Stimulated activated naive B cell treated with anti-CD40 and anti-IgM and Interleukin-4, amounts not matched to agents 10 μg/mL and 1 μg/mL and 100 μg/mL, for 72 hours (primary cell): ENCODE measurements at places on chromosomes 12 and 14.

GRCh38 chr14:94946244-94946643, 176.3 kb upstream of the GSC start:
- no peak for DNase-seq

GRCh38 chr14:100691395-100692056, 35.2 kb upstream of the DLK1 start:
- DNase-seq: no peak

GRCh38 chr12:41437563-41437962, 249.4 kb downstream of the PDZRN4 start:
- no peak for DNase-seq

DNA sequence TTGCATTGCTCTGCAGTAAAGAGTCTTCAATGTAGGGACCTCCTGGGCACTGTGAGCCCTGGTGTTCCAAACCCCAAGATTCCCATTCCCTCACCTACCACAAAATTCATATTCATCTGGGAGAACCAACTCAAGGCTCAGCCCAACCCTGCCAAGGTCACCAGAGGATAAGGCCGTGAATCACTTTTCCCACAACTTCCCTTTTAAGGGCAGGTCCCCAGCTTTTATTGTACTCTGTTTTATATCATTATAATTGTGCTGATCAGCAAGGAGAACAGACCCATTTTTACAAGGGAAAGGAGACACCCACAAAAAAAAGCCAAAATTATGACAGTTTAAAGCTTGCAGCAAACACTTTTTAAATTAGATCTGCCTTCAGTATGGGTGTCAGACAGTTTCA, 363.0 kb upstream of the FKBP4 start:
- DNase-seq: no peak

DNA sequence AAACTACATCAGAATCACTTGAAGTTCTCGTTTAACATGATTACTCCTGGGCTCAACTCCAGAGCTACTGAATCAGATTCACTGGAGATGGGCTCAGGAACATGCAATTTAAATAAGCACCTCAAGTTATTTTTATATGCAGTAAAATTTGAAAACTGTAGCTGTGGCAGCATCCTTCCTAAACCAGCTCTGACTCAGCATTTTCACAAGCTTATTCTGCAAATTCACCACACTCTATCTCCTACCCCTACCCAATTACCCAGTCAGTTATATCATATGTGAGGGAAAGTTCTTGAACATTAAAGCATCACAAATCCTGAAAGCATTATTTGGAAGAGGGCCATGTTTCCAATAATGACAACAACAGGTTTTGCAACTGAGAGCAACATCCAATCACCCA, 24.2 kb upstream of the LRRC9 start:
- DNase-seq: no peak

DNA sequence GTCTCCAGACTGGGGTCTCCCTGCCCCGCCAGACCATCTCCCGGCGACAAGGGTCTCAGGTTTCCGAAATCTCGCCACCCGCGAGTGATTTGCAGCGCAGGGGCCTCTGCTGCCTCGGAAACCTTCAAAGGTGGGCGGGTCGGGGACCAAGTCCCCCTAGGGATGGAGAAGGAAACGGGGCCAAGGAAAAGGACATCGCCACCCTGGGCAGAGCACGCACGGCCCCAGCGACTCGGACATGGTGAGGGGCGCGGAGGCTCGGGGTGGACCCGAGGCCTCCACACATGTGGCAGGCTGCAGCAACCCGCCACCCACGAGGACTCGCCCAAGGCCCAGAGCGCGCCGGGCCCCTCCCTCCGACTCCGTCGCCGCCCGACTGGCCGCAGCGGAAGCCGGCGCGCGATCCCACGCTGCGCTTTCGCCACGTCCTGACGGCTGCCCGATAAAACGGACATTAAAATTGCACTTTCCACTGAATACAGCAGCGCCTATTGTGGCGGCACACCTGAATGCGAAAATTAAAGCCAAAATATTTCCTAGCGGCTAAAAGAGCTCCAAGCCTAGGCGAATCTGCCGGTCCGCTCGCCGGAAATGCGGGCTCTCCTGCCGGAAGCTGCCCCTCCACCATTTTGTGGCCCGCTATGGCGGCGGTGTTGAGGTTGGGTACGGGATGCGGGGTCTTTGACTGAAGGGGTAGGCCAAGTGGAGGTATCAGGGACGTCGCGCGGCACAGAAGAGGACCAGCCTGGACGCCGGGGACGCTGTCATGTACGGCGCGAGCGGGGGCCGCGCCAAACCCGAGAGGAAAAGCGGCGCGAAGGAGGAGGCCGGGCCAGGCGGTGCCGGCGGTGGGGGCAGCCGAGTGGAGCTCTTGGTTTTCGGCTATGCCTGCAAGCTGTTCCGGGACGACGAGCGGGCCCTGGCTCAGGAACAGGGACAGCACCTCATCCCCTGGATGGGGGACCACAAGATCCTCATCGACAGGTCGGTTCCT, at the start of gene SFSWAP:
Gene SFSWAP (plus strand): TSS at position 627 of the 994 bp plus-strand sequence. CDS start 140 bp downstream, at position 767.
- DNase-seq: peak; percentile 79
